ENCODE measurements at places on chromosomes 11 and 22.

GRCh38 chr22:31613286-31613903, 48.6 kb downstream of the PISD start:
- DNase-seq = no peak

GRCh38 chr11:123052901-123053721, 8.8 kb downstream of the HSPA8 start:
- no peak for DNase-seq

- no peak for DNase-seq
Measured at GRCh38 chr11:69801513-69802335, 17.5 kb downstream of the FGF3 start.

- no peak for DNase-seq
Measured at GRCh38 chr11:38332046-38332445, 1734.0 kb upstream of the RAG2 start.

- no peak for DNase-seq
Measured at GRCh38 chr11:94776351-94777321, 8.5 kb downstream of the AMOTL1 start.

DNA sequence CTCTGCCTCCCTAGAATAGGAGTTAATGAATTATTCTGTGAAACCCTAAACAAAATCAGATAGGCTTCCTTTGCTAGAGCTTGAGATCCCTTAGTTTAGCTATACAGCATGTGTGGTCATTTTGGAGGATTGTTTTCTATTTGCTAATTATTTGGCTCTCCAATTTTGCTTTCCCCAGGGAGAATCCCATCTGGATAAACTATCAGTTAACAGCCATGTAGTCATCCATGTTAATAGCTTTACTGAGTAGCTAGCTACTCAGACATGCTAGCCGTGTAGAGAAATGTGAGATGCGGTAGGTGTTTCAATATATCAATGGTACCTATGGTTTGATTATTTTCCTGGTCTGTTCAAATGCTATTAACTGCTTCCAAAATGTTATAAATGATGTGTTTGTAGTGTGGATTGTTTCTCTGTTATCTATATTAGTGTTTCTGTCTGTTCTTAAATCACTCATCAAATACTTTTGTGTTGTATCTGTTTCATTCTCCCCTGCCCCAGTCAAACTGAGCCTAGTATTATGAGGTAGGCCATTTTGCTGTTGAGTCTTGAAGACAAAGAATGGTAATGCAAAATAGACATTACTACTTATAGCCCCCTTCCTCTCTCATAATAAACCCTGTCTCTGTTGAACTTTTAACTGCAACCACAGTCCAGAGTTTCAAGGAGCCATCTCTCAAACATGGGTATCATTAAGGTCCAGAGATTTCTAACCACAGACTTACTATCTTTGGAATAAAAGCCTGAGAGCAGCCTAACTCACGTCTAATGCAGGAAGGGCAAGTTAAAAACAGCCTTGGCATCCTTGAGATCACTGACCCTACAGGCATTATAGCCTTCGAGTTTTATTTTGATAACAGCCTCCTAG, 56.1 kb upstream of the GRAMD1B start:
- no peak for DNase-seq

- DNase-seq = peak; percentile 74
Measured at GRCh38 chr22:27032091-27032761, 374.8 kb downstream of the MIAT start.

DNA sequence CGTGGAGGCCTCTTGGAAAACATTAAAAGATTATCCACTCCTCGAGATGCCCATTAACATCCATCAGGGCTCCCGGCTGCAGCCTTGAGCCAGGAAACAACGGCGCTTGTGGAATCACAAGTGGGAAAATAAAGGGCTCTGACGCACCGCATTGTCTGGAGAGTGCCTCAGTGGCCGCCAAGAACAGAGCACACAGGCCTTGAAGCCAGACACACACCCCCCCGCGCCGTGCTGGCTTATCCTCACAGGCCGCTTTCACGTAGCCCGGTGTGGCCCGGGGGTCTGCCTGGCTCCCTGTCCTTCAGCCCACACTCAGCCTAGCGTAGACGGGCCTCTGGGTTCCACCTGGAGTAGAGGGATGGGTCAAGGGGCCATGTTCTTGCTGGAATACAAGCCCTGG, 1020.5 kb downstream of the BRD1 start:
- no peak for DNase-seq

DNA sequence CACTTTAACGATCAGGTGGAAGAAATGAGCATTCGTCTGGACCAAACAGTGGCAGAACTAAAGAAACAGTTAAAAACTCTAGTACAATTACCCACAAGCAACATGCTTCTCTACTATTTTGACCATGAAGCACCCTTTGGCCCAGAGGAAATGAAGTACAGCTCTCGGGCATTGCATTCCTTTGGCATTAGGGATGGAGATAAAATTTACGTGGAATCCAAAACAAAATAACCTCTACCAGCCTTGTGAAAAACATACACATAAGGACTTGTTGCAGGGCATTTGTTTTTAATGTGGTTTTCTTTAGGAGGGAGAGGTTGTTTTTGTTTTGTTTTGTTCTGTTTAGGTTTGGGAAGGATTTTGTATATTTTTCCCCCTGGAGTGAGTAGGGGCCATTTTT, 14.2 kb upstream of the TECTA start:
- DNase-seq = no peak

- DNase-seq = no peak
Measured at GRCh38 chr11:17528906-17529843, 15.0 kb downstream of the USH1C start.

DNA sequence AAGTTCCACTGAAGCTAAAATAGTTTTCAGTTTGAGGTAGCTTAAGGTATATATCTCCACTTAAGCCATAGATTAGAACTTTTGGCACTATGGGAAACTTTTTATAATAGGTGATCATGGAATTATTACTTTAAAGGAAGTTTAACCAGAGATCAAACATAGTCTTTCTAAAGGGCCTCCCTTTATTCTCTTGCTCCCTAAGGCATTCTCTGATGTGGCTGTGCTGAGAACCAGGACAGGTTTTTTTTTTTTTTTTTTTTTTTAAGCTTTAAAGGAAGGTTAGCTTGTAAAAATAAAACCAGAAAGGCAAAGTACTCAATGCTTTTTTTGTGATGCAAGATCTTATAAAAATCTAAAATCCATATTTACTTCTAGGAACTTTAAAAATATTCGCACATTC, 2.9 kb upstream of the MRPL48 start:
- no peak for DNase-seq

DNA sequence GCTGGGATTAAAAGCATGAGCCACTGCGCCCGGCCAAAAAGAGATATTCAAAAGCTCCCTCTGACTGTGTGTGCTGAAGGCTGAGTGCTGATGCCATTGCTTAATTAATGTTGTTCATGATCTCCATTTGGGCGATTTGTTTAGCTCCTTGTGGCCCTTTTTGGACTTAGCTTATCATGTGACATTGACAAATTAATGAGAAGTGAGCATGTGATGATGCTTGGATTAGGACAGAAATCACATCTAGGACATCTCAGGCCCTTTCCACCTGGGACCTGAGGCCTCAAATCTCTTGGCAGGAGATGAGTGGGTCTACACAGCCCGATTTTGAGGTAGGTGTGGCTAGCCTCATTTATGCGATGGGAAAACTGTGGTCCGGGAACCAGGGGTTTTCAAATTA, 10.4 kb downstream of the EHF start:
- no peak for DNase-seq

GRCh38 chr11:111585371-111585770, 16.9 kb upstream of the SIK2 start:
- no peak for DNase-seq

- DNase-seq = no peak
Measured at GRCh38 chr11:100830274-100830673, 143.2 kb downstream of the ARHGAP42 start.

DNA sequence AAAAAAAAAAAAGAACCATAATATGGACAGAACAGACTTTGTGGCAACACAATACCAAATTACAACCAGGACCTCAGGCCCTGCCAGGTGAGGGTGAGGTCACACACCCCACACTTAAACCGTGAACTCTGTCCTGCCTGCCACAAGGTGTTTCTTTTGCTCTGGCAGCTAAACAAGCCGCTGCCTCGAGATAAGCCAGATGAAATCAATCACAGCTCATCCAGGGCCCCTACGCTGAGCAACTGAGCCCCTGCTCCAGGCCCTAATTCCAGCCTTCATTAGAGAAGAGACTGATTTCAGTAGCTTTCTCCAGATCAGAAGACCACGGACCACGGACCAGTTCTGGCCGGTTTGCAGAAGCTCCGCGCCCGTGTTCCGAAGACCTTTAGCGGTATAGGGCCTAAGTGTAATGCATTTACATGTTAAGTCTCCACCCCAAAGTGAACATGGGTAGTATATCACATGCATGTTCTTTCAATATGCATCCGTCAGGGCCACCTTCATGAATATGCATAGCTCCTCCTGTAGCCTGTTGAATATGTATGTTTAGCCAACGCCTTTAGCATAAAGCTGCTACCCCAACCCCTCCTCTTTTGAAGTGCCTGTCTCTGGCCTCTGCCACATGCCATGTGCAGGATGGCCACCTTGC, 14.8 kb upstream of the RAC2 start:
- DNase-seq = no peak

DNA sequence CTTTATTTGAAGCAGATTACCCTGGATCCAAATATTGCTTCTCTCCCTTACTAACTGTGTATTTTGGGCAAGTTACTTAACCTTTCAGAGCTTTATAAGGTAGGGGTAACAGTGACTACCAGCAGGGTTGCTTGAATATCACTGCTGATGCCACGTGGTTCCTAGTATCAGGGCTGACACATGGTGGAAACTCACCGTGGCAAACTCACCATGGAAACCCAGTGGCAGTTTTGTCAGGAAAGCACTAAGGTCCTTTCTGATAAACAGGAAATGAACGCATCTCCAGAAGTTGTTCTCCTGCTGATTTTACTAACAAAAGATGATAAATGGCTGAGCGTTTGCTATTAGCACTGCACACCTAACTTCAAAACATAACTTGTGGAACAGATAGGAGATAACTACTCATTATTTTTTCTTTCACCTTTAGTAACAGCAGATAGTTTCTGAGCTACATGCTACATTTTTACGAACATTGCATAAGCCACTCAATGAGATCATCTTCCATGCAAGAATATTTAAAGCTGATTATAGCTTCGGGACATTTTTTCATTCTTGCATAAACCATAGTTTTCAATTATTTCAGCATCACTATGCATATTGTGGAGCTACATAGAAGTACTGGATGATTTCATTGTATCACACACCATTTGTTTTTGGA, 59.7 kb upstream of the RAG2 start:
- no peak for DNase-seq

DNA sequence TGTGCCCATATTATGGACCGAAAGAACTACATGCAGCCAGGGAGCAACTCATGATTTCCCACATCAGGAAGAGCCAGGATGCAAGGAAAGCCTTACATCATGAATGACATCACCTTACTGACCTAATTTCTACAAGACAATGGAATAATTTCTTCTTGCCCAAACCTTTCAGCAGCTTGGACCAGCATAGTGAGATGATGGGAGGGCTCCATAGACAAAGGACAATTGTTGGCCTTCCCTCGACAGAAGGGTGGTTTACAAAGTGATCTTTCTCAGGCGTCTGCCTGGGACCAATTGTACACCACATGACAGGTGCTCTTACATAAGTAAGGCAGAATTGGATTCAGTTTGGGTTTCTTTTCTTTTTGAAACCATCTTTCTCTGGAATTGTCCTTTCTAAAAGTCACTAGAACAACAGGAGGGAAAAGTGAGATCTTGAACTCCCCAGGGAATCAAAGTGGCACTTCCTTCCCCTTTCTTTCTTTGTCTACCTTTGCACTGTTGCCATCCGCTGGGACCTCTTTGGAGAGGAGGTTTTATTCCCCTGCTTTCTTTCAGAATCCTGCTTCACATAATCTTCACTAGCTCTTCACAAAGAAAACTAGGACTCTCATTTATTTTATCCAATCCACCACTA, 51.7 kb upstream of the PAK1 start:
- no peak for DNase-seq

DNA sequence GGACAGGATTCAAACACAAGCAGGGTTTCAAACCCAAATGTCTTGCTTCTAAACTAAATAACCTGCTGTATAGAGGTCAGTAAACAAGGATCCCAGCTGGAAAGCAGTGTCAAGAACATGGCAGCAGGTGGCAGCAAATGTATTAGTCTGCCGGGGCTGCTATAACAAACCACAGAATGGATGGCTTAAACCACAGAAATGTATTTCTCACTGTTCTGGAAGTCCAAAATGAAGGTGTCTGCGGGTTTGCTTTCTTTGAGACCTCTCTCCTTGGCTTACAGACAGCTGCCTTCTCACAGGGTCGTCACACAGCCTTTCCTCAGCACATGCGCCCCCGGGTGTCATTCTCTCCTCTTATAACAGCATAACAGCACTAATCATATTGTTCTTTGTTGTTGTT, 65.1 kb upstream of the LRRC55 start:
- DNase-seq = no peak

GRCh38 chr11:112727341-112727841, 233.8 kb upstream of the NCAM1 start:
- no peak for DNase-seq

Data from left forelimb (tissue), 1 donor.